HCT116 (cell line): ENCODE measurements at places on chromosomes 4 and X.

DNA sequence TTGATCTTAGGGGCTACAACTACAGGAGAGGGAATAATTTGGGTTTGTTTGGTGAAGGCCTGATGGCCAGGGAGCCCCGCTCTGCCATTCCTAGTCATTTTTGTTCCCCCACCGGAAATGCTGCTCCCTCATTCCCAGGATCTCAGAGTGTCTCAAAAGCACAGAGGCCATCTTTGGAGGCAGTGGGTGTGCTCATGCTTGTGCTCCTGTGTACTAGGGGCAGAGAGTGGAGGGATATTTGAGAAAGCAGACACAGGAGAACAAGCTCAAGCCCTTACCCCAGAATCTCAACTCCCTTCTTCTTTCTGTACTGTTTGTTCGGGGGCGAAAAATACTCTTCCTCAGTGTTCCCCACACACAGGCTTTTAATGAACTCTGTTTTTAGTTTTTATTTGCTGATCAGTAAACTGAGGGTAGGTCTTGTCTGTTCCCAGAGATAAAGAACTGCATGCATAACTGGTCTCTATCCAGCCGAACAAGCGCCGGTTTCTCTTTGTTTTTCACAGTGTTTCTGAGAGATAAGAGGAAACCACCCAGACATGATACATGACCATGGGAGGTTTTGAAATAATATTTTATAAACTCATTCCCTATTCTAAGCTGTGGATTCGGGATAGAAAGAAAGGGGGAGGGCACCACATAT, 32.9 kb upstream of the XK start:
- no peak overlapping the region for H3K27ac ChIP-seq
- no peak for DNase-seq
- H3K36me3 ChIP-seq = no peaks in the 10 kb centered on the region
- no peak overlapping the region for H3K4me3 ChIP-seq

DNA sequence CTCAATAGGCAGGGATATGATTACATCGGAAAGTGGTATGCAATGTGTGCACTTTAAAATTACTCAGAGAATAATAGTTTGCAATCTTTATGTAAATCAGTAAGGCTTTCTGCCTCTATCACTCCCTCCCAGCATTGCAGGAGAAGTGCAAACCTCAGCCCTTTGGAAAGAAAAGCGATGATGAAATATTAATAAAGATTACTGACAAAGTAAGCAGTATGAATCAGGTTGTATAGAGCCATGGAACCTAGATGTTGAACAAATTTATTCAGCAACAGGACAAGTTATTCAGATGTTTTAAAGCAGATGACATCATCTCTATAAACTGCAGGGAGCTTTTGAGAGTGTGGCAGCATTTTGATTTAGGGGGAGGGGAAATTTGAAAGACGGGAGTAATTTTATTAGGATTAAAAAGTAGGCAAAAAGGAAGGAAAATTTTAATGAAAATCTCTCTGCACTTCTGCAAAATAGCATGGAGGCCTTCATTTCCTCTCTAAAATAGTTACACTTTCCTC, 631.7 kb upstream of the GRIA3 start:
- no peaks in the 10 kb centered on the region for H3K36me3 ChIP-seq
- H3K4me3 ChIP-seq = no peak overlapping the region
- DNase-seq = no peak
- no peaks in the 10 kb centered on the region for H3K27me3 ChIP-seq
- no peaks in the 10 kb centered on the region for H3K4me1 ChIP-seq

DNA sequence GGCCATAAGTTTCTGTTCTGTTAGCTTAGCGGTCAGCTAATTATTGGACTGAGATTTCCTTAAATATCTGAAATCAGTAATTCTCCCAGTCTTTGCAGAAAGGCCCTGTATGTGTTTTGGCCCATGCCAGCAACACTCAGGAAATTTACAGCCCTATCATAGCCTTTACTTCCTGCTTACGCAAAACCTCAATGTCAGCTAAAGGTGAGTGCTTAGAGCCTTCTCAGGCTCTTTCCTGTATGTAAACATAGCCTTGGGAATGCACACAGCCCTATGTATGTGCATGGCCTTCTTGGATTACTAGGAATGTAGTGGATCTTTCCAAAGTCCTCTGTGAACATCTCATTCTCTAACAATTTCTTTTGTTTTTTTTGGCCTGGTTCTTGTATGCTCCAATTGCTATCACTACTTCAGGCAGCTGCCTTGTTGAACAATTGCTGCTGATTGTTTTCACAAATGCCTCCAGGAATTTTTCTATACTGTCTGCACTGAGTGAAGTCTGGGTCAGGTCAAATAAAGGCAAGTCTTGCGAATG, 200.0 kb downstream of the PPP1R2C start:
- H3K27me3 ChIP-seq = no peaks in the 10 kb centered on the region
- no peaks in the 10 kb centered on the region for H3K36me3 ChIP-seq
- no peaks in the 10 kb centered on the region for H3K4me1 ChIP-seq
- H3K27ac ChIP-seq = no peak overlapping the region

DNA sequence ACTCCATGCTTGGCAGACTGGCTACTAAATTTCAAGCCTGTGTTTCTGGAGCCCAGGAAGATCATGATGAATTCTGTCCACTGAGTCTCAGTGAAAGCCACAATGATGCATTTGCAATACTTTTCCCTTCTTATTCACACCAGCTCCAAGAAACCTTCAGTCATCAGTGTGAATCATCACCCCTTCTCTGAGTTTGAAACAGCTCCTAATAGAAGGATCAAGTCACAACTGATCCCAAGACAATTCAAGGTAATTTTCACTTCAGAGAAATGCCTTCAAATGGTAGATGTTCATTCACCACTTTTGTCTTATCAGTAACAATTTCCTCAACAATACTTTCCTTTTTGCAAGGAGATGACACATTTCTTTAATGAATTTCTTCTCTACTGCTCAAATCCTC, 257.4 kb downstream of the NLGN4X start:
- H3K4me3 ChIP-seq = no peak overlapping the region
- H3K36me3 ChIP-seq = no peaks in the 10 kb centered on the region
- no peak overlapping the region for H3K27ac ChIP-seq
- H3K27me3 ChIP-seq = no peaks in the 10 kb centered on the region
- H3K4me1 ChIP-seq = no peaks in the 10 kb centered on the region
- DNase-seq = no peak

GRCh38 chr4:183026701-183027100, 72.4 kb upstream of the WWC2 start:
- H3K27ac ChIP-seq = no peak overlapping the region
- H3K27me3 ChIP-seq = 0 out of 2 replicates have a peak, but pooled peaks cover 4% of the 10 kb centered on the region
- no peaks in the 10 kb centered on the region for H3K4me1 ChIP-seq
- no peak for DNase-seq
- H3K4me3 ChIP-seq = no peak overlapping the region
- H3K36me3 ChIP-seq = no peaks in the 10 kb centered on the region
